Activated CD8-positive, alpha-beta T cell treated with anti-CD3 and anti-CD28 coated beads, Interleukin-2, amount 10 ng/mL, durations not matched to agents 7 days and 5 days (primary cell): ENCODE measurements at places on chromosomes 5 and 9. TPM values are rescaled to one million over a fixed set of nuclear protein-coding genes. Genes with fewer than 3 reads are reported as not detected.

Gene CAMK4
- total RNA-seq = 82.7 TPM

DNA sequence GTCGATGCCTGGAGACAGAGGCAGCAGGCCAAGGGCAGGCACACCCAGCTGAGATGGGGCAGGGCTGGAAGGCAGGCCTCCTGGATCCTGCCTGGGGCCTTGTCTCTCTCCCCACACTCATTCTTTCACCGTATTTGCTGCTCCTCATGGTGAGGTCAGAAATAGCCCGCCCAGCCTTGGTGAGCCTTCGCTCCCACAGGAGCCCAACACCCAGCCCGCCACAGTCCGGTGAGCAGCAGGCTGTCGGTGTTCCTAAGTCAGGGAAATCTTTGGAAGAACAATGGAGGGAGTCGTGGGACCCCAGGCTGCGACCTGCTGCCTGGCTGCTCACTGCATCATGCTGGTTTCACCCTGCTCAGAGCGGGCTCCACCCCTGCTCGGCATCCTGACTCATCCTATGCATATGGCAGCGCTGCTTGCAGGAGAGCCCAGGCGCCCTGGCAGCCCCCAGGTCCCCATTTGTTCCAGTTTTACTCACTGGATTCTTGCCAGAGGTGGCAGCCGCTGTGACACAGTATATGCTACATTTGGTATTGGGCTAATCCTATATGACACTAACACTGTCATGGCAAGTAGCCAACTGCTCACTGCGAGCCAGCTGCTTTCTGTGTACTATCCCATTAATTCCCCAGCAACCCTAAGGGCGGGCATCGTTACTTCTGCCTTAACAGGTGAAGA lies 53.2 kb upstream of the NCS1 start:
- H3K4me3 ChIP-seq = no peak overlapping the region
- no peak overlapping the region for H3K27ac ChIP-seq
- no peaks in the 10 kb centered on the region for H3K4me1 ChIP-seq
- H3K27me3 ChIP-seq = no peaks in the 10 kb centered on the region
- DNase-seq = no peak

Gene SPINK13
- not detected for total RNA-seq

Gene WHRN
- total RNA-seq = 4.1 TPM

DNA sequence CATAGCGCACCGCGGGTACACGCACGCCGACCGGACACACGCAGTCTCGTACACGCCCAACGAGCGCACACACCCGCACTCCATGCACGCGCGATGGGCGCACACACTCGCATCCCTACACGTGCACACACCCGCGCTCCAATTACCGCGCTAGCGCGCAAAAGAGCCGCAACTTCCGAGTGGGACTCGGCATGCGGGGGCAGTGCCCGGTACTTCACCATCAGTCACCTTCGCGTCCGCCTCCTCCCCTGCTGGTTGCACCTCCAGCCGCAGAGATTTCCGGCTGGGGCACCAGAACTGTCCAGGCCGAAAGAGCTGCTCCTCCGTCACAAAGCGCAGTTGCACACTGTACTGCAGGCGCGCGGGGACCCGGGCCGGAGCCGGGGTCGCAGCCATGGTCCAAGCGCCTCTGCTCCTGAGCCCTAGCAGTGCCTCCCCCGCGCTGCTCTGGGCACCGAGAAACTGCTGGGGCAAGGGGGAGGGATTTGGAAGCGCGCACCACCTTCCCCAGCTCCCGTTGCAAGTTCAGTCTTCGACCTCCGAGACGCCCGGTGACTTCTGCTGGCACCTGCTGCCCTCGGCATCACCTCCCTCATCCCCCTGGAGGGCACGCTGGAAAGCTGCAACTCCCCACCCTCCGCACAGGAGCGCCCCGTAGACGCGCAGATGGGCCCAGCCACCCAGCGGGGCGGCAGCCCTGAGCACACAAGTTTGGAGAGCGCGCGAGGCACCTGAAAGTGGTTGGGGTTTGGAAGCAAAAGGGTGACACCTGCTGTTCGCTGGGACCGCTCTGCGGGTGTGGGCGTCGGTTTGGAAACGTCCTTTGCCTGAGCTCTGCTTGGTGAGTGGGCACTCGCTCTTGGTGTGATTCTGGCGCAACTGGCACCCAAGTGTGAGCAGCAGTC lies 337.4 kb upstream of the PUM3 start:
- H3K27ac ChIP-seq = no peak overlapping the region
- peaks cover 37% of the 10 kb centered on the region for H3K27me3 ChIP-seq
- peaks cover 7% of the 10 kb centered on the region for H3K4me1 ChIP-seq
- peak overlapping the region; percentile 50 for H3K4me3 ChIP-seq
- no peaks in the 10 kb centered on the region for H3K36me3 ChIP-seq
- DNase-seq = peak; percentile 57

- no peak overlapping the region for H3K27ac ChIP-seq
- H3K27me3 ChIP-seq = no peaks in the 10 kb centered on the region
- H3K36me3 ChIP-seq = no peaks in the 10 kb centered on the region
- no peak overlapping the region for H3K4me3 ChIP-seq
- no peaks in the 10 kb centered on the region for H3K4me1 ChIP-seq
- peak; percentile 25 for DNase-seq
Observed at GRCh38 chr9:26723486-26723885, 169.1 kb downstream of the CAAP1 start.

Gene SLCO6A1
- total RNA-seq = not detected

- no peak overlapping the region for H3K4me3 ChIP-seq
- H3K36me3 ChIP-seq = no peaks in the 10 kb centered on the region
- no peak overlapping the region for H3K27ac ChIP-seq
Observed at GRCh38 chr9:126689027-126689825, 75.5 kb downstream of the LMX1B start.

DNA sequence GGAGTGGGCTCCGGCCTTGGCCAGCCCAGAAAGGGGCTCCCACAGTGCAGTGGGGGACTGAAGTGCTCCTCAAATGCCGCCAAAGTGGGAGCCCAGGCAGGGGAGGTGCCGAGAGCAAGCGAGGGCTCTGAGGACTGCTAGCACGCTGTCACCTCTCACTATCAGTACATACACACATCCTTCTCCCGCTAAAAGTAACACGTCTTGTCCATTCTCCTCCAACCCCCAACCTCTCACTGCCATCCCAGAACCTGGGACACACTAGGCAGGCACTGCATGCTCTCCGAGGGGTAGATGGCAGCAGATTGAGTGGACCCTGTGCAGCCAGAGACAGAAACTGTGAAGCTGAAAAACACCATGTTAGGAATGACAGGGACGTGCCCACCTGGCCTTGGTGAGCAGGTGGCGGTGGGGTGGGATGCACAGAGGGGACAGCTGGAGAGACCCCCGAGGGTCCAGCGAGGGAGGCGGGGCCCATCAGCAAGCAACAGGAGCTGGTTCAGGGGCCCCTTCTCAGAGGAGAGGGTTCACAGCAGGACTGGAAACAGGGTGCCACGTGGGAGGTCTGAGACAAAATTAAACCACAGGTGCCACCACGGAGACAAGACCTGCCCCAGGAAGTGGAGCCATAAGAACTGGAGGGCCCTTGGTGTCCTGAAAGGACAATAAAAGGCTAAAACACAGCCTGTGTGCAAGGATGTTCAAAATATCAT lies 16.9 kb downstream of the SEMA4D start:
- peak overlapping the region; percentile 96 for H3K27ac ChIP-seq
- H3K4me1 ChIP-seq = peaks cover 93% of the 10 kb centered on the region
- peak overlapping the region; percentile 69 for H3K4me3 ChIP-seq

- H3K36me3 ChIP-seq = peaks cover 41% of the 10 kb centered on the region
- no peak overlapping the region for H3K27ac ChIP-seq
- no peak overlapping the region for H3K4me3 ChIP-seq
- H3K4me1 ChIP-seq = peaks cover 5% of the 10 kb centered on the region
- H3K27me3 ChIP-seq = no peaks in the 10 kb centered on the region
Observed at GRCh38 chr5:69271376-69271775, 36.7 kb downstream of the CDK7 start.

Gene LIX1
- total RNA-seq = not detected

GRCh38 chr5:179836225-179837019 lies 15.7 kb downstream of the SQSTM1 start:
- DNase-seq = peak; percentile 72
- H3K4me3 ChIP-seq = peak overlapping the region; percentile 56
- peaks cover 45% of the 10 kb centered on the region for H3K36me3 ChIP-seq
- H3K27me3 ChIP-seq = no peaks in the 10 kb centered on the region

- H3K36me3 ChIP-seq = peaks cover 2% of the 10 kb centered on the region
- no peak overlapping the region for H3K4me3 ChIP-seq
- DNase-seq = no peak
- peaks cover 53% of the 10 kb centered on the region for H3K4me1 ChIP-seq
Observed at GRCh38 chr5:142422429-142422828, 97.6 kb upstream of the SPRY4 start.

DNA sequence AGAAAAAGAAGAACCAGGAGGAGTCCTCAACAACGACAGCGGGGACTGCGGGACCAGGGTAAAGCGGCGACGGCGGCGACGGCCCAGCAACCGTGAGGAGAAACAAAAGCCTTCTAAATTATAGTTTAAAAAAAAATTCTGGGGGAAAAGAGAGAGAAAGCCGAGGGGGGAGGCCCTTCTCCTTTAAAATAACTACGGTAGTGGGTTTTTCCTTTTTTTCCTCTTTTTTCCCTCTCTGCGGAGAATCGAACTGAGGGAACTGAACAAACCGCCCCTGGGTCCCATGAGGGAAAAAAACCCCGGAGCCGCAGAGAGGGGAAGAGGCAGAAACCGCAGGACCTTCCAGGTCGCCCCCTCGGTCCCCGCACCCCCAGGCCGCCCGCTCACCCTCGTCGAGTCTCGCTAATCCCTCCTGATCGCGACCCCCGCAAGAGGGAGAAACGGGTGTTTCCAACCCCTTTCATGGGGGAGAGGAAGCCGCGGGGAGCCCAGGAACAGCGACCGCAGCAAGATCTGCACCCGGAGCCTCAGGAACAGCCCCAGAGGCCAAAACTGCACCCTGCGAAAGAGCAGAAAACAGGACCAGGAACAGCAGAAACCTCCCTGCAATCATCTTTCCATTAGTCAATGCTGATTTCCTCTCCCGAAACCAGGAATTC lies 453 bp downstream of the CPEB4 start:
- H3K27me3 ChIP-seq = no peaks in the 10 kb centered on the region
- peaks cover 72% of the 10 kb centered on the region for H3K4me1 ChIP-seq
- peak; percentile 33 for DNase-seq
- peaks cover 21% of the 10 kb centered on the region for H3K36me3 ChIP-seq

- peaks cover 41% of the 10 kb centered on the region for H3K27me3 ChIP-seq
- no peak overlapping the region for H3K4me3 ChIP-seq
- H3K4me1 ChIP-seq = peaks cover 5% of the 10 kb centered on the region
- no peak for DNase-seq
- no peaks in the 10 kb centered on the region for H3K36me3 ChIP-seq
Observed at GRCh38 chr5:135894276-135894675, 1.4 kb downstream of the IL9 start.

DNA sequence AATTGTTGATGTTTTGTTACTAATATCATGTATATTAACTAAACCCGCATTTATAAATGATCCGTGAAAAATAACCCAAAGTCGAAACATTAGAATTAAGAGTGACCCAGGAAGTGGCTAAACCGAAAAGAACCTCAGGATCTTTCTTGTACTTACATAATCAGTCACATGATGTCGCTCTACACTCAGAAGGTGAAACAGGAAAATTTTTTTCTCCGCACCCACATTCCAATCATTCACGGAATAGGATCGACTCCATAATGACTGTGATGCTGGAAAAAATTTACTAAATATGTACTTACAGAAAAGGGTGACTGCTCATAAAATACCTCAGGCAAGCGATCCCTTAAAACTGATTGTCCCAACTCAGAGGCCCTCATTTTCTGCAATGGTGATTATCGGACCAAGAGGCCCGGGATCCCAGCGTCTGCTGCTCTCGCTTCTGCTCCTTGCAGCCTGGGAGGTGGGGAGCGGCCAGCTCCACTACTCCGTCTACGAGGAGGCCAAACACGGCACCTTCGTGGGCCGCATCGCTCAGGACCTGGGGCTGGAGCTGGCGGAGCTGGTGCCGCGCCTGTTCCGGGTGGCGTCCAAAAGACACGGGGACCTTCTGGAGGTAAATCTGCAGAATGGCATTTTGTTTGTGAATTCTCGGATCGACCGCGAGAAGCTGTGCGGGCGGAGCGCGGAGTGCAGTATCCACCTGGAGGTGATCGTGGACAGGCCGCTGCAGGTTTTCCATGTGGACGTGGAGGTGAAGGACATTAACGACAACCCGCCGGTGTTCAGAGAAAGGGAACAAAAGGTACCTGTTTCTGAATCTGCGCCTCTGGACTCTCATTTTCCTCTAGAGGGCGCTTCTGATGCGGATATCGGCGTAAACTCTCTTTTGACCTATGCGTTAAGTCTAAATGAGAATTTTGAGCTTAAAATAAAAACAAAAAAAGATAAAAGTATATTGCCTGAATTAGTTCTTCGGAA lies at the start of gene PCDHA12:
TSS of gene PCDHA12 (plus strand) at position 224 of the 981 bp plus-strand sequence. CDS start at position 389, 165 bp downstream.
- no peaks in the 10 kb centered on the region for H3K27me3 ChIP-seq
- H3K4me1 ChIP-seq = no peaks in the 10 kb centered on the region
- no peak within 1 kb of the TSS for H3K4me3 ChIP-seq
- DNase-seq = no peak
- no peak within 1 kb of the TSS for H3K27ac ChIP-seq

DNA sequence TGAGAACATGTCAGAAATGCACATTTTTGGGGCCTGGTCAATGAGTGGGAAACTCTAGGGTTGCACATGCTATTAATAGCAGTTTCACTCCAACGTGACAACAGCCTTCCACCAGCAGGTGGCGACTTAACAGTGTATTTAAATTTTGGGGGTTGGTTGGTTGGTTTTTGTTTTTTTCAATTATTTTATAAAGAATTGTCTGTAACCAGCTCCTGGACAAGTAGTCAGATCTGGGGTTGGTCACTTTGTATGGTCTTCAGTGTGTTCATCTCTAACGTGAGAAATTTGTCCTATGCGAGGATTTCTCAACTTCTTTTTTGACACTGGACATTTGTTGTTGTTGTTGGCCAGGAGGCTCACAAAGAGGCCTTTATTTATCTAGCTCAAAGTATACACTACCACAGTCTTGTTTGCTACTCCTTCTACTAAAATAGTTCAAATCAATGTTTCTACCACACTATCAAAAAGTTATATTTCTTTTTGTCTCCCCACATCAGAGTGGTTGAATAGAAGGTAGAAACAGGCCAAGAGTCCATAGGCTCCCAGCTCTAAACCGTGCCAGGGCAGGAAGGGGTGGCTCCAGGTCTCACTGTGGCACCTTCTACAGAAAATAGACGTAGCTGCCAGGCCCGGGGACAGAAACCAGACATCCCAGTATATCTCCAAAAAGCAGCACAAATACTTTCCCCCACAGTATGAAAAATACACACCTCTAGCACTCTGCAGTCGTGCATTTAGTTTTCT lies 110.4 kb downstream of the TRPM6 start:
- H3K4me3 ChIP-seq = no peak overlapping the region
- DNase-seq = peak; percentile 77
- H3K27ac ChIP-seq = no peak overlapping the region
- peaks cover 3% of the 10 kb centered on the region for H3K27me3 ChIP-seq
- no peaks in the 10 kb centered on the region for H3K4me1 ChIP-seq

- H3K27ac ChIP-seq = no peak overlapping the region
- DNase-seq = no peak
- H3K4me3 ChIP-seq = no peak overlapping the region
- peaks cover 19% of the 10 kb centered on the region for H3K4me1 ChIP-seq
Observed at GRCh38 chr9:124820698-124821623, 32.3 kb upstream of the WDR38 start.

- H3K4me1 ChIP-seq = no peaks in the 10 kb centered on the region
- no peaks in the 10 kb centered on the region for H3K36me3 ChIP-seq
- DNase-seq = peak; percentile 59
- H3K27ac ChIP-seq = no peak overlapping the region
- H3K4me3 ChIP-seq = no peak overlapping the region
Observed at GRCh38 chr5:95664204-95664786, 17.7 kb downstream of the RFESD start.

- H3K4me1 ChIP-seq = peaks cover 7% of the 10 kb centered on the region
- no peak for DNase-seq
Observed at GRCh38 chr5:10788358-10788757, 27.3 kb upstream of the DAP start.

GRCh38 chr9:447230-448025 lies 232.8 kb downstream of the DOCK8 start:
- H3K27ac ChIP-seq = peak overlapping the region; percentile 81
- DNase-seq = peak; percentile 87
